ENCODE measurements at places on chromosomes 7 and 10.

DNA sequence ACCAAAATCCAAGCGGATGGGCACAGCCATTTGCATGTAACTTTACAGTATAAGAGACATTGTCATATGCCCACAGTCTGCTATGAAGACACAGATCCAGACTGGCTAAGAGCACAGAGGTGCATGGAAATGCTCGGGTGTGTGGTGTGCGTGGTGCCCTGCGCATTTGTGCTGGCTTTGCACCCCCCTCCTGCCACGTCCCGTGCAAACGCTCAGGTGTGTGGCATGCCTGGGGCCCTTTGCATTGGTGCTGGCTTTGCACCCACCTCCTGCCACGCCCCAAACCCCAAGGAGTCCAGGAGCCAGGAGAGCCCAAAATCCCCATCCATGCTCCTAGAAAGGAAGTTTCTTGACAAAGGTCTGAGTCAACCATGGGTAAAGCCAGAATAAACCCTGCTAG is 306.2 kb downstream of the PTPRN2 start:
- DNase-seq: no peak

DNA sequence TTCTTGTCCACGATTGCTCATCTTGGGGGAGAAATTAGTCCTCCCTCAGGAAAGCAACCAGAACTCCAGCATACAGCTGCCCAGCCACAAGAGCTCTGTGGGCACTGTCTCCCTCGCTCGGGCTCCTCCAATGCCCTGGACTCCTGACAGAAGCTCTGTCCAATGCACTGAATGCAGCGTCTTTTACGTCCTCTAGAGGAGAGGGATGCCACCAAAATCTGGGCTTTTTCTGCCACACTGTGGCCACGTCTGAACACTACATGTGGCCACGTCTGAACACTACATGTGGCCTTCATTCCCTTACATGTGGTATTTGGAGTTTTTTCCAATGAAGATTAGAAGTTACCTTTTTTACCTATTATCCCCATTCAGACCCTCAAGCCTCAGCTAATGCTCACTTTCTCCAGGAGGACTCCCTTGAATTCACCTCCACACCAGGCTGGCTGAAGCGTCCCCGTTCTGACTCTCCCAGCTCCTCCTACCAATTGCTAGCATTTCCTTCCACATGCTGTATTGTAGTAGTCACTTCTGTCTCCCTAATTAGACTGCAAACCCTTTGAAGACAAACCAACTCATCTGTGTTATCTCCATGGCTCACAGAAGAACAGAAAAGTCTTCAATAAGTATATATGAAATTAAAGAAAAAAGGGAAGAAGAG is 134.3 kb upstream of the PDE1C start:
- DNase-seq: peak; percentile 96

GRCh38 chr7:96102096-96102811 is 219.6 kb downstream of the SLC25A13 start:
- no peak for DNase-seq

DNA sequence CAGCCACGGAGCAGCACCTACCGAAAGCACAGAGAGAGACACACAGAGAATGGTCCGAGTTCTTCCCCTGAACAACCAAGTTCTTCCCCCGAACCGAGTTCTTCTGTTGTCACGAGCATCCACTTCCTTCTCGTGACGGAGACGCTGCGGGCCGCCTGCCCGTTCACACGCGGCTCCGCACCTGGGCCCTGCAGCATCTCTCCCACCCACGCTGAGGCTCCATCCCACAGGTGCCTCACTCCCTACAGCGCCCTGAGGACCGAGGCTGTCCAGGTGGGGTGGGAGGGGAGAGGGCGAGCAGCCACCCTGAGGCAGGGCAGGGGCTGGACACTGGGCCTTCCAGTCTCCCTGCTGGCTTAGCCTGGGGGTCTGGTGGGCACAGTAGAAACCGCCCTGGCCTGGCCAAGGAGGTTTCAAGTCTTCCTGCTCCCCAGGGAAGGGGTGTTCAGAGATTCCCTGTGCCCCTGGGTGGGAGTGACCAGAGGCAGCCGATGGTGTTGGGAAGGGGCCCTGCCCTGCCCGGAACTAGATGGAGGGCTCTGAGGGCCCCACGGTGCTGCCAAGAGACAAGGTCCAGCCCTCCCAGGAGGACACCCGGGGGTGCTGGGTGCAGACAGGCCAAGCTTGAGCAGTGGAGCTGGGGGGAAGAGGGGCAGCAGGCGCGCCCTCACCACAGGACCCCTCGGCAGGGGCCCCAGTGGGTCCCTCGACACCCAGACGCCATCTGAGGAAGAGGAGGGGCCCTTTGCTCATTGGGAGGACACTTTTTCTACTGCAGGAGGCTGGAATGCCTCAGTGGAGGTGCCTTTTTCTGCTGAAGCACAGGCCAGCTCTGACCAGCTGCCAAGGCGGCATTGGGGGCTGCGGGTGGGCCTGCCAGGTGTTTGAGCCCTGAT is 5.2 kb upstream of the NKX6-2 start:
- DNase-seq: no peak

GRCh38 chr7:112550468-112551060 is 69.8 kb downstream of the LSMEM1 start:
- DNase-seq: peak; percentile 59

DNA sequence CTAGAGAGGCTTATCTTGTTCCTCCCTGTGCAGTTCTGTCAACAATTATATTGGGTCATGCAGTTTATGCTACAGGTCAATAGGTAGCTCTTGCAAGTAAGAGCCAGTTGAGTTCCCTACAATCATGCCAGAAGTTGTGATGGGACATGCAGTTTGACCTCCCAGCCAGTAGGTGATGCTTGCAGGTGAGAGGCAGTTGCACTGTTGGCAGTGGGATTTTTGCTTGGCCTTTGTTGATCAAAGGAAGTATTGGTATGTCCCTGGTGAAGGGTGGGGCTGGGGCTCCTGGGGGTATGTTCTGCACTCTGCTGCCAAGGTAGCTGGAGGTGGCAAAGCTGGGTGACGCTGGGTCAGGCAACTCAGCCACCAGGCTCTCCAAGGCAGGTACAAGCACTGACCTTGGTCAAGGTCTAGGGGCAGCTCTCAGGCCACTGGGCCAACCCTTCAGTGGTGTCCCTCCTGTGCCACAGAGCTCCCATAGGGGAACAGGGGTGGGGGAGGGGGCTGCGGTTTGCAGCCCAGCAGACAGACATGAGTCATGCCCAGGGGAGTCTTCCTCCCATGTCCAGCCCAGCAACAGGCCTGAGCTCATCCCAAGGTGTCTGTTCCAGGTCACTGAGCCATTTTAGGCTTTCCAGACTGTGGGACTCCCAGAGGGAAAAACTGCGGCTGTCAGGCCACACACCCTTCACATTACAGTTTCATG is 43.3 kb downstream of the MEOX2 start:
- DNase-seq: no peak

DNA sequence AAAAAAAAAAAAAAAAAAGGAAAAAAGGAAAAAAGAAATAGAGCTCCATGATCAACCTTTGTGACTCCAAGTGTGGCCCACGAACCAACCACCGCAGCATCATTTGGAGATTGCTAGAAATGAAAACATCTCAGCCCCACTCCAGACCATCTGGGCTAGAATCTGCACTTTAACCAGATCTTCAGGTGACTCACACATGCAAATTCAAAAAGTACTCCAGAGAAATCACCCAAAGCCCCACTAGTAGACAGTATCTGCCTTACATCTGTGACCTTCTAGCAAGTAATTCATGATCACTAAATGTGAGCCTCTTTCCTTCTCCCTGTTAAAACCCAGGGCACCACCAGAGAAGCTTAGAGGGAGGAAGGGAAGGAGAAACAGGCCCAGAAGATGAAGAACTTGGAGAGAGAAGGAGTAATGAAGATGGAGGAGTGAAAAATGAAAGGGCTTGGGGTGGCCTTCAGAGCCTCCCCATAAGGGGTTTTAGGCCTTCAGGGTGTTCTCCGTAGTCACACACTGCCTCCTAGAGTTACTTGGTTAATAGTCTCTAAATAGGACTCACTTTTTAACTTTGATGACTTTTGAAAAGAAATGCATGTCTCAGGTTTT is 94.0 kb downstream of the SLC37A3 start:
- peak; percentile 54 for DNase-seq

DNA sequence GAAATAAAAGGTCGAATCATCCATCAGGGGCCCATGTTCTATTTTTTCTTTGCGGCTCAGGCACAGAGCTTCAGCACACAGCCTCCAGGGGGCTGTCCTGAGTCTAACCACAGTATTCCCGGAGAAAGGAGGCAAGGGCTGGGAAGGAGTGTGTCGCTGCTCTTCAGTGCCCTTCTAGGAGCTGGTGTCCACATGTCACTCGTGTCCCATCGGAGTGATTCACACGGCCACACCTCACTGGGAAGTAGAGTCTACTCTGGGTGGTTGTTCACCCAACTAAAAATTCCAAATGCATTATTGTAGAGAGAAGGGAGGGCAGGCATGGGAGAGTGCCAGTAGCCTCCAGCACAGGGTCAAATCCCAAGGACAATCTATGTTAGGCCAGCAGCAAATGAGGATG is 114.8 kb upstream of the LANCL2 start:
- no peak for DNase-seq
